Activated CD8-positive, alpha-beta T cell treated with anti-CD3 and anti-CD28 coated beads for 36 hours (primary cell): ENCODE measurements at places on chromosomes 6 and 20. TPM values are rescaled to one million over a fixed set of nuclear protein-coding genes. Genes with fewer than 3 reads are reported as not detected.

Gene ZSCAN31
- 2.0 TPM for total RNA-seq

Gene MYLK4
- 0.09 TPM for total RNA-seq

Gene RIMS1
- total RNA-seq: not detected

Gene CLPSL1
- not detected for total RNA-seq

Gene BCKDHB
- total RNA-seq: 17.8 TPM

Gene CDK19
- total RNA-seq: 13.1 TPM

Gene PAX1
- total RNA-seq: not detected

Gene VNN1
- total RNA-seq: not detected

Gene TRIM40
- total RNA-seq: not detected

Gene OPRM1
- total RNA-seq: not detected

Gene NMBR
- not detected for total RNA-seq

Gene DHX16
- total RNA-seq: 31.3 TPM

Gene SIRPD
- not detected for total RNA-seq

Gene FBXO30
- 3.4 TPM for total RNA-seq

Gene ZNF831
- 11.9 TPM for total RNA-seq

Gene HLA-DMB
- total RNA-seq: 3.5 TPM

Gene HUS1B
- total RNA-seq: 0.40 TPM

Gene ZKSCAN8
- total RNA-seq: 20.3 TPM

Gene HTR1E
- not detected for total RNA-seq

Gene GLP1R
- 0.81 TPM for total RNA-seq

Gene PRDM13
- total RNA-seq: not detected

Gene CST2
- not detected for total RNA-seq

Gene SSTR4
- total RNA-seq: not detected

Gene CCN5
- not detected for total RNA-seq

Gene HLA-DPA1
- 27.9 TPM for total RNA-seq

Gene FHL5
- total RNA-seq: not detected

Gene C6orf58
- not detected for total RNA-seq
